ENCODE measurements at places on chromosomes 1 and 21.

GRCh38 chr1:147409886-147410285 lies 131.4 kb upstream of the BCL9 start:
- DNase-seq = no peak

- no peak for DNase-seq
Observed at GRCh38 chr1:2452201-2452931, 23.7 kb upstream of the PLCH2 start.

DNA sequence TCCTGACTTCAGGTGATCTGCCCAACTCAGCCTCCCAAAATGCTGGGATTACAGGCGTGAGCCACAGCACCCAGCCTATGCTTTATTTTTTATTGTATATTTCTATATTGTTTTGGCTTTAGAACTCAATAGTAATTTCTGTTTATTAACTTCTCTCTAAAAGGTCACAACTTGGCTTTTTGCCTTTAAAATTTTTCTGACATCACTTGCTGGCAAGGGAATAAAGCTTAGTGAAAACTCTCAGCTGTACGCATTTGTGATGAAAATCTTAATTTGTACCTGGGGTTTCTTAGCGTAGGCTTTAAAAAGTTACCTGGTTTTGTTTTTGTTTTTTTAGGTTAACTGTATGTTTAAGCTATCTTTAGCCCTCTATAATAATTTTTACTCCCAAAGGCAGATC lies 36.2 kb downstream of the B3GALNT2 start:
- DNase-seq = no peak

DNA sequence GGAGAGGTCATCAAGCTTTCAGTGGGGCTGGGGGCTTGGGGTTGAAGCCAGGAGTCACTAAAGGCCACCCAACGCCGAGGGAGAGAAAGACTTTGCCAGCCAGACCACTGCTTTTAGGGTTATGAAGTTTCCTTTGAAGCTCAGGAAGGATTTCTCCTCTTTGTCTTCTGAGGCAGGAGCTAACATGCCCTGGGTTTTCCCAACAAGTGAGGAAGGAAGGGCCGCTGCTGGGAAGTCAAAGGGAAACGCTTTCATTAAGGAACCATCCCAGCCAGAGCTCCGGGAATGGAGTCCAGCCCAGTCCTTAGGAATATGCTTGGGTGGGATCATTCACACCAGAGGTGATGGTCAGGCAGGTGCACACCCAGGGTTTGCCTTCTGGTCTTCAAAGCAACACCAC lies 436.9 kb downstream of the PRDM2 start:
- no peak for DNase-seq

DNA sequence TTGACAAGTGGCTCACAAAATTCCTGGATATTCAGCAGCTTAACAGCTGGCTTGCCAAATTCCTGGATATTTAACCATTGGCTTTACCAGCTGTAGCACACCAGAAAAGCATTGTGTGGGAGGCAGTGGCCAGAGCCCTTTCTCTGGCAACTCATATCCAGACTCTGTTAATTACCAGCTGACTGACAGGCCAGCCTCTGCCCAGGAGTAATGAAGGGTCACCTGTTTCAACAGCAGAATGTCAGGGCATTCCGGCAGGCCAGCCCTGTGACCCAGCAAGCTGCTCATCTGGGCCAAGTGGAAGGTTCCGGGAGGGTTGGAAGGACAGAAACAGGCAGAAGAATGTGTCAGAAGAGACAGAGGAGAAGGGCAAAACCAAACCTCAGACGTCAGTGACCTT lies 35.2 kb upstream of the KIRREL1 start:
- DNase-seq = no peak

DNA sequence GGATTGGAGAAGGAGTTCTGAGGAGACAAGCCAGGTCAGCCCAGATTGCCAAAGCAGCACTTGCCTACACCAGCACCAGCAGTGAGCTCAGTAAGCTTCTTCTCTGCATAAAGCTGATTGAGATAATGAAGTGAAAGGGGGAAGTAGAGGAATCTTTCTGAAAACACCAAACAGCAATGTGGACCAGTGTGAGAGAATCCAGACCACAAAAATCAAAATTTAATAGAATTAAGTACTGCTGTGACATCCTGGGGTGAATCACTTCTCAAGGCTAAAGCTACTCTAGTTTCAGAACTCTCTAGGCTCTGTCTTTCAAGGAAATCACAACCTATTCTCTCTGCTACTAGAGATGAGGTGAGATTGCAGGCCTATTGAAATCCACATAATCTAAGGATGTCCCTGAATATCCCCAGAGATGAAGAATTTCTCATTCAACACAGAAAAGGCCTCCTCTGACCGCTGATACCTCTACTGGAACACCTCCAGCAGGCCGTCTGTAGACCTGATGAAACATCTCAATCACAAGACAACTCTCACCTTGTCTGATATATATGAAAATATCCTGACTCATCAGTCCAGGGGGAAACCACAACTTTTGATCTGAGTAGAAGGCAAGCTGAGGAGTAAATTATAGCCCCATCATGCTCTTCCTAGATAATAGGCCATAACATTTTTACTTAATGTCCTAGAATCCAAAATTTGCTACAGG lies at the start of gene FCRL4:
Gene FCRL4 (minus strand): TSS at position 127 of the 709 bp plus-strand sequence. CDS start 141 bp downstream, outside the sequence.
- no peak for DNase-seq

DNA sequence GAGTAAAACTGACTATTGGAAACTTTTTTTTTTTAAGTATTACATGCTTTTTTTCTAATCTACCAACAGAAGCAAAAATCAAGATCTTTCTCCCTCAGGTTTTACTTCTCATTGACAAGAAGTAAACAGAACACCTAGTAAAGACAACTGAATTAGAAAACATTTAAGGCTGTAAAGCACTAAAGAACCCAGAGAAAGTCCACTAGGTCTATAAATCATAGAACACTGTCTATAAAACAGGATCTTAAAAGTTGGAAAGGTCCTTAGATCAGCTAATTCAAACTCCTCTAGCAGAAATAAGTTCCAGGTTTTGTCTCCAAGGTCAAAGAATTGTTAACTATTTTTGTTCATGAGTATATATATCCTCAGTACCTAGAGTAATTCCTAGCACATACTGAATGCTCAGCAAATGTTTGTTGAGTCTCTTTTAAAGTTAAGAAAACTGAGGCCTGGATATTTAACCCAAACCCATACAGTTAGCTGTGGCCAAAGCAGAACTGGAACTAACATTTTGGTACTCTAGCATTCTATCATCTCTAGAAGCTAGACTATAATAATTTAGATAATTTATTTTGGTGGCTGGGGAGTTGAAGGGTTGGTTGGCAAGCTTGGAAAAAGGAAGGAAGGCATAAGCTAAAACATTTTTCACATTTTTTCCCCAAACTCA lies 3.0 kb downstream of the EPS15 start:
- no peak for DNase-seq

DNA sequence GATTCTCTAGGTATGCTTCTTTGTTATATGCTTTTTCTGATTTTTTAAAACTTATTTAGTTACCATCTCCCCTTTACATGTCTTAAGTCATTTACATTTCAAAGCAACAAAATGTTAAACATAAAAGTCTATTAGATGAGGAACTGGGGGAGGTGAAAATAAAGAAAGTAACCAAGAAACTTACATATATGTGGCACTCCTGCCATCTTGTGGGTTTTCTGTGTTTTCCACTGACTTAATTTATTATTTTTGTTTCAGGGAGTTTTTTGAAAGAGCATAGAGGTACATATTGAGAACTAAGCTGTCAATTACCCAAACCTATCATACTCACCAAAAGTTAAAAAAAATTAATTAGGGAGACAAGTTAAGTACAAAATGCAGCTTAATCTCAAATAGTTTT lies 1531.1 kb downstream of the MRPL39 start:
- DNase-seq = no peak

DNA sequence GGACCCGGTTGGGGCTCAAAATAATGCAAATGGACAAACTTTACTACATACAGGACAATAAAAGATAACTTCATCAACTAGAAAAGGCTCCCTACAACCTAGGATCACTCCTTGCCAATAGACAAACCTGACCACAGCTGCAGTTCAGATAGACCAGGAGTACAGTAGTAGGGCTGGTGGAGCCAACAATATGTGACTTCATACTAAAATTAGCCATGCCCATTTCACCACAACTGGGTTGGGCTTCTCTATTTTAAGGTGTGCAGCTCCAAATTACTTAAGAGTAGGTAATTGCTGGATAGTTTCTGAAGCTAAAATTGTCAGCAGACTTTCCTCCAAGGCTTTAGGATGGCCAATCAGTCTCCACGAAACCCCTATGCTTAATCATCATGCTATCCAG lies 3.9 kb downstream of the DENND1B start:
- no peak for DNase-seq

DNA sequence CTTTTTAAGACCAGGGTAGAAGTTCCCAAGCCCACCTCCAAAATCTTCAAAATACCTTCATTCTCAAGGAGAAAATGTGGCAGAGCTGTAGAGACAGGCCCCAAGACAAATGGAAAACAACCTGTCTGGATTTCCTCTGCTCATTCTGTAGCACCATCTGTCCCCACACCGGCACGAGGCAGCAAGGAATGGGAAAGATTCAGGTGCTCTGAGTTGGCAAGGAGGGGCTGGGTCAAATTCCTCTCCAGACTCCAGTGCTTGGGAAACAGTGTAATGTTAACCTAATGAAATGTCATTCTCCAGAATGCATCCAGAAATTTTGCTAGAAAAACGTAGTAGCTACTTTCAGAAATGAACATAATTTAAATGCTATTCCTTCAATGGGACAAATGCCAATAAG lies 9.3 kb downstream of the PABPC4 start:
- no peak for DNase-seq

- DNase-seq = no peak
Observed at GRCh38 chr1:116167625-116168276, 56.6 kb downstream of the MAB21L3 start.

DNA sequence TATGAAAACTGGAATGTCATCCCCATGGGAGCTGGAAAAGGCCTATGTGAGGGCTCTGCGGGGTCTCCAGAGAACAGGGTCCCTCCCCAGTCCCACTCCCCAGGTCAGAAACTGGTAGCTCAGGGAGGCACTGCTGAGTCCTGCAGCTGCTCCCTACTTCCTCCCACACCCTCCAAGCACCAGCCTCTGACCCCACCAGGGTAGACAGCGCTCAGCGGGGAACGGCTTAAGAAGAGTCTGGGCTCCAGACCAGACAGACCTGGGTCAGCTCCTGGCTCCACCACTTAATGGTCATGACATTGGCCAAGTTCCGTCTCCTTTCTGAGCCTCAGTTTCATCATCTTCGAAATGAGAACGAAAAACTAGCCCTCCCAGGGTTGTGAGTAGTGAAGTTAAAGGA lies 7.2 kb downstream of the LRP8 start:
- DNase-seq = no peak

GRCh38 chr1:184982002-184982954 lies 8.0 kb upstream of the NIBAN1 start:
- DNase-seq = no peak

DNA sequence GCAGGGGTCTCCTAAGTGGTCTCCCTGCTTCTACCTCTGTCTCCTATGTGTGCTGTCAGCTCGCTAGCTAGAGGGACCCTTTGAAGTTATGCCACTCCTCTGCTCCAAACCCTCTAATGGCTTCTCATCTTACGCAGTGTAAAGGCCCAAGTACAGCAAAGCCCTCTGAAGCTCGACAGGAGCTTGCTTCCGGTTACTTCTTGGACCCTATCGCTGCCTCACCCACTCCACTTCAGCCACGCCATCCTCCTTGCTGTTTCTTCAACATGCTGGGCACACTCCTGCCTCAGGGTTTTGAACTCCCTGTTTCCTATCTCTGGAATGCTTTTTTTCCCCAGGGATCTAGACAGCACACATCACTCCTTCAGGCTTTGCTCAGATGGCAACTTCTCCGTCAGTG lies 102.3 kb upstream of the F3 start:
- no peak for DNase-seq

DNA sequence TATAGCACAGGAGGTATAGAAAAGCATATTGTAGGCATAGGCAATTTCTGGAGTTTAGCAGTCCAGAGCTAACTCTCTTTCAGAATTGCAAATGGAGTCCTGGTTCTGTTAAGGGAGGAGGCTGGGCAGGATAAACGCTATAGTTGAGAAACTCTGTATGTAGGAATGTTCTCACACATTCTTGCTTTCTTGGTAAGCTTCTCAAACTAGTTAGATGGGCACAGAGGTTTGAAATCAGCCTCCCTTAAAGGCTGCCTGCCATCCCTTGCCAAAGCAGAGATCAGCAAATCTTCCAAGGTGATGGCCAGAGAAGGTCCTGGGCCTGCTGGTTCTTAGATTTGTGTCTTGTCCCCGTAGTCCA lies 42.9 kb upstream of the TADA1 start:
- DNase-seq = no peak

GRCh38 chr1:2137257-2138121 lies 57.1 kb downstream of the FAAP20 start:
- no peak for DNase-seq

GRCh38 chr1:80384083-80384830 lies 1377.7 kb upstream of the ADGRL4 start:
- DNase-seq = no peak

DNA sequence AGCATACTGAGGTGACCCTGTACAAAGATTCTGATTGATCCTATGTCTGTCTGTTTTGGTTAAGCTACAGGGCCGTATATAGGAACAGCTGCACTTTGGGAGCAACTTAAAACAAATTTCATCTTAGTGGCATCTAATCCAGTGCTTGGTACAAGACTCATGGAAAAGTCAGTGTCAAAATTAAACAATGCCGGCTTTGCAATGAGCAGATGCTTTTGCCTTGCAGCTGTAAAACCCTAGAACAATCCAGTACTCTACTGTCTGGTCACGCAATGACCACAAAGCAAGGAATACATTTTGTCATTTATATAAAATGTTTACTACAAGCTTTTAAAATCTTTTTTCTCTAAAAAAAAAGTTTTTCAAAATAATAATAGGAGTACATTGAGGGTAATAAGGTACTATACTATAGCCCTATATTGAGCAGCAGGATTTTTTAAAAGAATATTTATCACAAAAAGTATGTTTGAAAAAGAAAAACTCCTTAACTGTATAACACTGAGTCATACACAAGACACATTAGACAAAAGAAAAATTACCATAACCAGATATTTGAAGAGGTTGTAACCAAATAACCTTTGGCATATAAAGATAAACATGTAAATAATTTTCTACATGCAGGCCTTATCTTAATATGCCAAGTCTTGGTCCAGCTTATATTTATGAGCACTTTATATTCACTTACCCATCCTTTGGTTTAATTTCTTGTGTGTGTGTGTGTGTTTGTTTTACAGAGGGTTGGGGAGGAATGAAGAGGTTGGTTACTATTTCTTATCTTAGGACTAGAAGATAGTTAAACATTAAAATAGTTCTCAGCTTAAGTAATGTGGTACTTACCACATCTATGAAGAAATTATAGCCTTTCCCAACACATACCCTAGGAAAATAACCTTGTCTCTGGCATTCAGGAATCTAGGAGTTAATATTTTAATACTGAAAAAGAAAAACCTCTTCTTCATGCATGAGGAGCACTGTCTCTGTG lies 262.3 kb downstream of the FAF1 start:
- DNase-seq = no peak

- DNase-seq = no peak
Observed at GRCh38 chr1:28200234-28200873, 23.9 kb upstream of the PTAFR start.

All from fibroblast of skin of left biceps (primary cell).